Stimulated activated CD4-positive, alpha-beta T cell treated with anti-CD3 and anti-CD28 coated beads, Interleukin-15, amount 100 ng/mL, for 1 hour (primary cell): ENCODE measurements at places on chromosomes 2 and 18.
A peak's percentile ranks its signal among the peaks of the same experiment; 100 is the strongest.

- DNase-seq = no peak
Observed at GRCh38 chr2:99648906-99649789, 159.3 kb upstream of the REV1 start.

GRCh38 chr2:43313642-43314017 is 87.2 kb upstream of the ZFP36L2 start:
- DNase-seq = no peak

DNA sequence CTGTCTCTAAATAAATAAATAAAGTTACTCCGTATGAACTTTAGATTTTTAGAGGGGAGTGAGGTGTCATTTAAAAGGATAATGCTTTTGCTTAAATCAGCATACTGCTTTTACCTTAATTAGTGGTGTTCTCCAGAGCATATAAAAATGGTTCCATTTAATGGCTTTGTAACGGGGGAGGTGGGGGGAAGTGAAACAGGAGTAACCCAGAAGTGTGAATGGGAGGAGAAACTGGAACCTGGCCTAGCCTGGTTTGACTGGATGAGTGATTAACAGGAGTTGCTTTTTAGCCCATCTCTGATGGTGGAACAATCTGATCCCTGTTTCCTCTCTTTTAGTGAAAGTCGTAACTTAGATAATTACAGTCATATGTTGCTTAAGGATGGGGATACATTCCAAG is 1.6 kb downstream of the CNDP2 start:
- DNase-seq = no peak

DNA sequence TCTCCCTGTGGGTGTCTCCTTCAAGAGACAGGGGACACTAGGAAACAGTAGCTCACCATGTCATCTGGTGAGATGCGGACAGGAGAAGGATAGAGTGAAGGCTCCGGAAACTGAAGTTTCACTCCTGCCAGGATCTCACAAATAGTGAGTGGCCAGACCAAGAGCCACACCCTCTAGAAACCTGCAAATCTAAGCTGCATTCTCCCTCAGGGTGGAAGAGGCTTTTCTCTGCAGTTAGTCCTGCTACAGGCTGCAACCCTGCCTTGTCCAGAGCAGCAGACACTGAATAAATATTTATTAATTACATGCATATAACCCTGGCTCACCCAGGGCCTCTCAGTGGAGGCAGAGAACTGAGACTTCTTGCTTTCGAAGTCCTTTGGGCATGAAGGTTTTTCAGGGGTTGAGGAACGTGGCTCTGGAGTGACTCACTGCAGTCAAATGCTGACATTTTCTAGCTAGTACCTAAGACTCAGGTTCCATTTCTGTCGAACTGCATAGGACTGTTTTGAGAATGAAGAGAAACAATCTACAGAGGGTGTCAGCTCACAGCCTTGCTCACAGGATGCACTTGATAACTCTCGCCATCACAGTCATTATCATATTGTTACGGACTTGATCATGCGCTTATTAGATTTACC is 87.3 kb downstream of the ACTR2 start:
- no peak for DNase-seq

DNA sequence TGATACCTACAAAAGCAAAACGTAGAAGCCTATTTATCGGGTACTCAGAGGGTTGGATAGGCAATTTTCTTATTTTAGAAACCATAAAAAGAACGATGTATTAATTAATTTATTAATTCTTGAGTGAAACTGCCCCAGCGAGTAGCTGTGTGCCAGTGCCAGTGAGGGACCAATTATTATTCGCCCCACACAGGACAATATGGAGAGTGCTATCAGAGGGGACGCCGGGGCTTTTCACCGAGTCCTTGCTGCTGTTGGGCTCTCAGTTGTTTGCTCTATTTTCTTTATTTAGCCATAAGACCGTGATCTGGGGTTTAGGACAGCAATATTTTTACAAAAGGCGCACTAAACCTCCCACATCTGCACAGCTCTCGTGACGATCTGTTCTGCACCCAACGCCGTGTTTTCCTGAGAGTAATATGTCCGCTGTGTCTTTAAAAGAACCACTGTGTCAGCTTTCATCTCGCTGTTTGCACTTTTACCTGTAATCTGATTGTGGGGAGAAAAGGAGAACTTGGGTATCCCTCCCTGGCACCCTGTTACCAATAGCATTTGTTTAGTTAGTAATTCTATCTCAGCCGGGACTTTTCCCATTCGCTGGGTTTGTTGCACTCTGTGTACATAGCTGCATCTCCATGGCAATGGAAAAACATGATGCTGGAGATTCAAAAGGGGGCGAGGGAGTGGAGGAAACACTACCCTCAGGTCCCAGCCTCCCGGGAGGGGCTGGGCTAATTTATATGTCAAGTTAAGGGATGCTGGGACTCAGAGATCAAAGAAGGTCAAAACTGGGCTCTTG is 30.1 kb upstream of the ZNF516 start:
- no peak for DNase-seq

- no peak for DNase-seq
Observed at GRCh38 chr2:47226923-47227220, 71.8 kb upstream of the STPG4 start.

DNA sequence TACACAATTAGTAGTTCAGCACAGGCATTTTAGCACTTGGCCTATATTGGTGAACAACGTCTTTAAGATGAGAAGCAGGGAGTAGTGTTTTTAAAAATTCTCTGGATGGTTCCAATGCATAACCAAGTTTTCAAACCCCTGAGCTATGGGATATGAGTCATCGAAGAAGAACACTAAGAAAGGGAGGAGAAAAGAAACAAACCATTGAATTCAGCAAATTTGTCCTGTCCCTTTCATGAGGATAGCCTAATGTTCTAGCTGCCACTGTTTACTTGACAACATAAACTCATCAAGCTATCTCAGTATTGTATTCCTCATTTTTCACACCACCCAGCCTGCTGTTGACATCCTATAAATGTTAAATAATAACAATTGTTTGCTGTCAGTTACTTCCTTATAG is 158.0 kb downstream of the BARD1 start:
- DNase-seq = no peak

DNA sequence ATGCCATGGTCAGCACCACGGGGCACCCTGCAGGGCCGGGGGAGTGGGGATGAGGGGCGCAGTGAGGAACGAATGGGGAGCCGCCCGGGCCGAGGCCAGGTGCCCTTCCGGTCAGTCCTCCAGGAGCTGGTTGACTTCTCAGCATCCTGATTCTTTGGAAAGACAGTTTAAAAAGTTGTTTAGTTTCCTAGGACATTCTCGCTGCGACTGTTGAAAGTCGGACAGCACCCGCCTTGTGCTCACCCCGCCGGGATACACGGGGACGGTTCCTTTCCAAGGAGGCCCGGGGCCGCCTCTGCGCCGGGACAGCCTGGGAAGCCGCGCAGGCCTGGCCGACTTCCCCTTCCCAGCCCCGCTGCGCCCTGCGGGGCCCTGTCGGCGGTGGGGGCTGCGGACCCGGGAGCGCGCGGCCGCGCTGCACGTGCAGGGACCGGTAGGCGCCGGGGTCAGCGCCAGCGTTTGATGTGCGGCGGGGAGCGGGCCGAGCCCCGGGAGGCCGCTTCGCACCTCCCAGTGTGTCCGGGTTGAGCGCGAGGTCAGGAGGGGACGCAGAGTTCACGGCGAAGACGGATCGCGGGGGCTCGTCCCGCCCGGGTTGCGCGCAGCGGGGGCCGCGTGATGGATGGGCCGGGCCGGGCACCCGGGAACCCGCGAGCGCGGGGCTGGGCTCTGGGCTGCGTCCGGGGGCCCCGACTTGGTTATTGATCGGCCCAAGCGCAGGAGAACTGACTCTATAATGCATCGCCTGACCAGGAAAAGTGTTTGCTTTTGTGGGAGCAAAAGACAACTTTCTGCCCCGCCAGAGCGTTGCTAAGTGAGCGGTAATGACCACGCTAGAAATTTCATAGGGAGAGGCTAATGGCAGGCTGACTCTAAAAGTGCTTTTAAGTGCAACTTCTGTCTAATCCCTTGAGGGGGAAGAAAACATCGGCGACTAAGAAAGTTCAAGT is 28.0 kb upstream of the SMIM21 start:
- no peak for DNase-seq

DNA sequence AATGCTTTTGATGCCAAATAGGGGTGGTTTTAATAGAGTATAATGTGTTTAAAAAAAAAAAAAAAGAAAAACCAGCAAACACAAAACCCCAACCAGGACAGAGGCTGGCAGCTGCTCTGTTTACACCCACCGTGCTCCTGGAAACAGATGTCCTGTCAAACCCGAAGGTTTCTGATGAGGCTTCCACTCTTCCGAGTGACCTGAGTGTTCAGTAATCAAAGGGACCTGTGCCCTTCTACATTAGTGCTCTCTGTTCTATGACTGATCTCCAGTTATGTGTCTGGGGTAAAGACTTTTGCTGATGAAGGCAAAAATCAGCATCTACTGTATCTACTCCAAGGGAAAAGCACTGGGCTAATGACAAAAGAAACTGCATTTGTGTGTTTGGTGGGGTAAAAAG is 3.5 kb upstream of the KLHL29 start:
- no peak for DNase-seq

DNA sequence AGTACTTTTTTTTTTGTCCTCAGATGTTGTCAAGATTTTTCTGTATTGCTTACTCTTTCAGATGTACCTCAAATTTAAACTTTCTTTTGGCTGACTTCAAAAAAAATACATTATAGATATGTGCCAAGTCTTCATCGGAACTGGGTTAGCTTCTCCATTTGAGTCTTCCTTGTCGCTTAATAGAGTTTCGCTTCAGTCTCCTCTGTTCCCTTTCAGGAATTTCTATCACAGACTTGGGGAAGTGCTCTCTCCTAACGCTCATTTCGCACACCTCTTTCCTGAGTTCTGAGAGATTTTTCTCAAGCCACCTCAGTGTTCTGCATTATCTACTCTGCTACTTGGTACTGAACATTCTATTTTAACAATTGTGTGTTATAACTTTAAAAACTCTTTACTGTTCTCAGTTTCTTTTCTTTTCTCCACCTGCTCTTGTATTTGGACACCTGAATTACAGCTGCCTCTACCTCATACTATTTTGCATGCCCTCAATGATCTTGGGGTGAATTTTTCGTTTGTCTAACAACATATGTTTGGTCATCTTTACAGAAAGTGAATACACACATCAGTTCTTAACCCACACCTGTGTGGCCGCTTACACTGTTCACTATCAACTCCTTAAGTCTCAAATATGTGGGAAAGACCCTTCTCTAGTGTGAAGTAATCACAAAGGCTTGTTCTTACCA is 16.5 kb downstream of the PTPN2 start:
- DNase-seq = no peak

DNA sequence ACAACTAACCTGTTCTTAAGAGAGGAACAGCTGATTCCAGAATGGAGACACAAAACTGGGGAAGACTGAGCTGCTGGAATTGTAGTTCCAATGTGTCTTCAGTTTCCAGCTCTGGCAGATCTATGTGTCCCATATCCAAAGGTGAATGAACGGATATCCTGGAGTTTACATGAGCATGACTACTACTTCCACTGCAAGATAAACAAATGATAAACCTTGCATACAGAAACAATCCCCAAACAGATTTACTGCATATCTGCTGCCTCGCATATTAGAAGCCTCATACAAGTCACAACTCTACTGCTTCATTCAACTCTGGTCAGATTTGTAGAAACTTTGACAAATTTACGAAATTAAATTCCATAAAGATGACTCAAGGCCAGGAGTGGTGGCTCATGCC is 15.0 kb downstream of the RTTN start:
- no peak for DNase-seq

DNA sequence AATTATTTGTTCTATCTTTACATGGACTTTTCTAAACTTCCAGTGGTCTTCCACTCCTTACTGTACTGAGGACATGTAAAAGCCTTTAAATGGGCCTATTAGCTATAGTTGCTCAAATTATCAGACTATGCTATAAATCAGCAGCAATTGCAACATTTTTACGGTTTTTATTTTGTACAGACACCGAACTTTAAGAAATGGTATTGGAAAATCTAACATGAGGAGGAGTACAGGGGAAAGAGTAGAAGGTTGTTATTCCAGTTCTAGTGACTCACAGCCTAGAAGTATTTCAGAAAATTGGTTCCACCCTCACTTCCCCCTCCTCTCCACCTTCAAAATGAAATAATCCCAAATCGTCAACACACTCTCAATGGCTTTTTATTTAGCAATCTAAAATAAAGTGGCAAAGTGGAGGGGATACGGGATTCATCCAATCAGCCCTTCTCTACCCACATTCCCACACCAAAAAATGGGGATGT is 1.1 kb downstream of the NCKAP1 start:
- DNase-seq = no peak

- no peak for DNase-seq
Observed at GRCh38 chr2:42696987-42697386, 66.9 kb downstream of the OXER1 start.

DNA sequence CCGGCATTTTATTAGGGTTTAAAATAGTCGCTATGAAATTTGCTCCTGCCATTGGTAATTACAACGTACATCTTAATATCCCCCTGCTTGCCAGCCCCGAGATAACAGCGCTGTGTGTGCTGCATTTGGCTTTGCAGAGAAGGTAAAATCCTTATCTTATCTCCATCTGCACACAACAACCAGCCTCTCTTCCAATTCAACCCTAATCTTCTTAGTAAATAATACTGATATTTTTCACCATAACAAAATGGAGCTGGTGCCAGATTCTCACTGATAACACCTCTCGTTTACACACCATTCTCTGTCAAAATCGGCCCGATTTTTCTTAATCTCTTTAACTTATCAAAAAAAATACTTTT is 61.4 kb upstream of the SIX3 start:
- no peak for DNase-seq

DNA sequence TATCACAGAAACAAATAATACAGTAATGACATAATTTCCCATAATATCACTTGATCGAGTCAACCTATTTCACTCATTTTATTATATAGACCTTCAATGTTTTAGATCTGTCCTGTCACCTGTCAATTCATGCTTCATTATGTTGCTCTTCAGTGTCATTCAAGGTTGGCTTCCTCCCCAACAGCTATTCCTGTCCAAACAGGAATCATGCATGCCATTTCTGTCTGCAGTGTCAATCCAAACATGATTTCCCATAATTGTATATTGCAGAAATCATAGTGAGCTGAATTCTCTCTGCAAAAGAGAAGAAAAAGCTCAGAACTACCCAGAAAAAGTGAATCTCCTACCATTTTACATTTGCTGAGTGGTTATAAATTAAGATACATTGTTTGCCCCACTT is 628.6 kb downstream of the NR4A2 start:
- no peak for DNase-seq

DNA sequence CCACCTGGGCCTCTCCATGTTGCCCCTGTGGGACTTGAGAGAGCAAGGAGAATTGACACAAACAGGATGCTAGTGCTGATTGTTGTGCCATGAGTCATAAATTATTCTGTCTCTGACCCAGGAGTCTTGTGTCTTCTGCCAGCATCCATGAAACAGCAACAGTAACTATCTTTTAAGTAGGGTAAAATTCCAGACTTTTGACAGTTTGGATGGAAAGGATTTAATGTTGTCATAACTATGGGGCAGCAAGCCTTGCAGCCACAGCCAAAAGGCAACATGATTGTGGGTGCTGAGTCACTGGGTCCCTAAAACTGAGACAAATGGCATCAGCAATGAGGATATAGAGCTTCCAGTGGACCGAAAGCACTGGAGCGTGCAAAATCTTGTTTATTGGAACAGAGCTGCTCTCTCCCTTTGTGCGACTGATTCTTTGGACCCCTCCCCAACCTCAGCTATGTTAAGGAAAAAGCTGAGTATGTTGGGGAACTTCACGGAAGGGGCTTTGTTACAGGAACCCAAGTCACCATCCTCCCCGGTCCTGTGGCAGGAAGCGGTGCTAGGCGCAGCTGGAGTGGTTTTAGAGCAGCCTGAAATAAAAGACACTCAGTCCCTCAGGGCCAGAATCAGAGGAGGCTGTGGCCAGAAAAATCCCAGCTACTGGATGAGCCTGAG is 9.6 kb upstream of the ITPRIPL1 start:
- no peak for DNase-seq

GRCh38 chr2:237627441-237628246 is at the start of gene LRRFIP1:
LRRFIP1 (plus strand) TSS chr2:237627587; CDS start chr2:237627645, 58 bp downstream.
- peak; percentile 10 for DNase-seq
